Activated CD8-positive, alpha-beta T cell treated with anti-CD3 and anti-CD28 coated beads for 36 hours (primary cell): ENCODE measurements at places on chromosomes 13 and 19. TPM values are rescaled to one million over a fixed set of nuclear protein-coding genes. Genes with fewer than 3 reads are reported as not detected.

CD79A gene
- total RNA-seq, result 19.3 TPM

ZNF442 gene
- total RNA-seq, result 1.8 TPM

MCEMP1 gene
- not detected for total RNA-seq

KIR2DL1 gene
- not detected for total RNA-seq

GGN gene
- not detected for total RNA-seq

WDFY2 gene
- total RNA-seq, result 11.6 TPM

GRIN2D gene
- 0.18 TPM for total RNA-seq

ZNF681 gene
- total RNA-seq, result 6.4 TPM

APLP1 gene
- 2.0 TPM for total RNA-seq

FFAR2 gene
- total RNA-seq, result not detected

CLEC17A gene
- total RNA-seq, result 0.60 TPM

MIDN gene
- 43.9 TPM for total RNA-seq

UPK1A gene
- total RNA-seq, result 1.8 TPM

ZNF765 gene
- 11.1 TPM for total RNA-seq

RPS28 gene
- 2,450 TPM for total RNA-seq

DNA sequence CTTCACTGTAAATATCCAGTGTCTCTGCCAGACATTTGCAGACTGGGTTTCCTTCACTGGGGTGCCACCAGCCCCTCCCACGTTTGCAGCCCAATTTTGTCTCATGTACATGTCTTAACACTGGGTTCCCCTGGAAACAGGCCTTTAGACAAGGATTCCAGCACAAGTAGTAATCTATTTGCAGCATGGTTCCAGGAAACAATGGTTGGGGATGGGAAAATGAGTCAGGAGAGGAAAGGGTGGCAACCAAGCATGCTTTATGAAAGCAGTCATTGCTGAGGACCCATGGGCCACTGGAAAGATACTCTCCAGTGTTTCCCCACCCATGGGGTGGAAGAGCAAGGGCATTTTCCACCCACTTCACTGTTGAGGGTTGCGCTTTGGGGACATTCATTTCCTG, 53.6 kb upstream of the FARP1 start:
- H3K27ac ChIP-seq, result no peak overlapping the region
- peaks cover 2% of the 10 kb centered on the region for H3K27me3 ChIP-seq
- H3K36me3 ChIP-seq, result no peaks in the 10 kb centered on the region
- H3K4me1 ChIP-seq, result no peaks in the 10 kb centered on the region
- H3K4me3 ChIP-seq, result no peak overlapping the region
- no peak for DNase-seq

DNA sequence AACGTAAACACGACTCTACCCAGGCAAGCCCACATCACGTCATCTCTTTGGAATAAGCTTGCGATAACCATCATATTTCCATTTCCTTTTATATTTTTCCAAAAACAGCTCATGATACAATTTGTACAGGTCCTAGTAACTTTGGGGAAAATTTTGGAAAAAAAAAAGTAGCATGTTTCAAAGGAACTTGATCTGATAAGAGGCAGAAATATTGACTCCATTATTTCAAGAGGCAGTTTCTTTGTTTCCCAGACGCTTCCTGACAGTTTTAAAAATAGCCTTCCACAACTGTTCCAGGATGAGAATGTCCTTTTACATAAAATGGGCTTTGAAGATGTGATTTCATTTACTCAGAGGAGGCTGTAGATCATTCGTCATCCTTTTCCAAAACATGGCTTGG, 23.1 kb downstream of the KLF2 start:
- H3K27ac ChIP-seq, result no peak overlapping the region
- DNase-seq, result no peak
- H3K36me3 ChIP-seq, result no peaks in the 10 kb centered on the region
- peaks cover 13% of the 10 kb centered on the region for H3K4me1 ChIP-seq
- no peak overlapping the region for H3K4me3 ChIP-seq

DNA sequence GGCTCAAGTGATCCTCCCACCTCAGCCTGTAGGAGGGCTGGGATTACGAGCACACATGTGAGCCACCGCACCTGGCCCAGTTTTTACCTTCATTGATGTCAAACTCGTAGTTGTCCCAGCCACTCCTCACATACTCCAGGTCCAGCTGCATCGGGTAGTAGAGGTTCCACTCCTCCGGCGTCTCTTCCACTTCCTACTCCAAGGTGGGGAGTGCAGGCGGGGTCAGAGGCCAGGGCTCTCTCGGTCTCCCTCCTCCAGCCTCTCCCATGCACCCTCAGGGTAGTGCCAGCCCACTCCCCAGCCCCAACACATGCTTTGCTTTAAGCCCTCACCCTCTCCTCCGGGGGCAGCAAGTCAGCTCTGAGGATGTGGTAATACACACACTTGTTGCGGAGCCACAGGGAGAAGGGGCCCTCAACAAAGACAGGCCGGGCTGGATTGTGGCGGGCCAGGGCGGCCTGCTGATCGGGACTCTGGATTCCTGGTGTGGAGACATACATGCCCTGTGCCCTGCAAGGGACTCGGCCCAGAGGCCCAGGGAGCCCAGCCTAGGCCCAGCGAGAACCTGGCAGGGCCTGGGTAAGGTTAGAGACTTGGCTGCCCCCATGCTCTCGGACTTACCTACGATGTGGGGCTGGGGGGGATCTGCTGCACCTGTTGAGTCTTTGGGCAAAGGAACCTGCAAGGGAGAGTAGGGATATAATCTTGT, 1.9 kb upstream of the ZNF653 start:
- H3K27me3 ChIP-seq, result no peaks in the 10 kb centered on the region
- H3K4me3 ChIP-seq, result peak overlapping the region; percentile 86
- peaks cover 12% of the 10 kb centered on the region for H3K4me1 ChIP-seq
- H3K36me3 ChIP-seq, result peaks cover 20% of the 10 kb centered on the region
- peak overlapping the region; percentile 25 for H3K27ac ChIP-seq

GRCh38 chr13:59304596-59304995, 859.1 kb downstream of the DIAPH3 start:
- H3K27me3 ChIP-seq, result peaks cover 6% of the 10 kb centered on the region
- H3K27ac ChIP-seq, result no peak overlapping the region
- H3K4me1 ChIP-seq, result no peaks in the 10 kb centered on the region
- DNase-seq, result no peak

GRCh38 chr13:28650284-28650683, 8.6 kb upstream of the POMP start:
- peaks cover 17% of the 10 kb centered on the region for H3K36me3 ChIP-seq
- peak overlapping the region; percentile 72 for H3K27ac ChIP-seq
- no peak overlapping the region for H3K4me3 ChIP-seq
- H3K4me1 ChIP-seq, result peaks cover 44% of the 10 kb centered on the region
- H3K27me3 ChIP-seq, result no peaks in the 10 kb centered on the region

GRCh38 chr13:33659466-33659865, 158.5 kb upstream of the RFC3 start:
- no peak overlapping the region for H3K27ac ChIP-seq
- no peak for DNase-seq
- H3K4me1 ChIP-seq, result no peaks in the 10 kb centered on the region
- no peak overlapping the region for H3K4me3 ChIP-seq
- H3K36me3 ChIP-seq, result no peaks in the 10 kb centered on the region

- no peak for DNase-seq
- peaks cover 54% of the 10 kb centered on the region for H3K36me3 ChIP-seq
- no peaks in the 10 kb centered on the region for H3K27me3 ChIP-seq
- peak overlapping the region; percentile 93 for H3K27ac ChIP-seq
- peaks cover 63% of the 10 kb centered on the region for H3K4me1 ChIP-seq
Observed at GRCh38 chr19:34366738-34367623, 2.0 kb downstream of the GPI start.

- no peak for DNase-seq
- no peak overlapping the region for H3K27ac ChIP-seq
- H3K4me1 ChIP-seq, result peaks cover 11% of the 10 kb centered on the region
Observed at GRCh38 chr19:33818411-33818810, 21.7 kb downstream of the KCTD15 start.

GRCh38 chr13:66139250-66139649, 1090.9 kb downstream of the PCDH9 start:
- no peak for DNase-seq
- H3K4me1 ChIP-seq, result no peaks in the 10 kb centered on the region
- H3K27ac ChIP-seq, result no peak overlapping the region
- no peaks in the 10 kb centered on the region for H3K27me3 ChIP-seq
- no peak overlapping the region for H3K4me3 ChIP-seq

DNA sequence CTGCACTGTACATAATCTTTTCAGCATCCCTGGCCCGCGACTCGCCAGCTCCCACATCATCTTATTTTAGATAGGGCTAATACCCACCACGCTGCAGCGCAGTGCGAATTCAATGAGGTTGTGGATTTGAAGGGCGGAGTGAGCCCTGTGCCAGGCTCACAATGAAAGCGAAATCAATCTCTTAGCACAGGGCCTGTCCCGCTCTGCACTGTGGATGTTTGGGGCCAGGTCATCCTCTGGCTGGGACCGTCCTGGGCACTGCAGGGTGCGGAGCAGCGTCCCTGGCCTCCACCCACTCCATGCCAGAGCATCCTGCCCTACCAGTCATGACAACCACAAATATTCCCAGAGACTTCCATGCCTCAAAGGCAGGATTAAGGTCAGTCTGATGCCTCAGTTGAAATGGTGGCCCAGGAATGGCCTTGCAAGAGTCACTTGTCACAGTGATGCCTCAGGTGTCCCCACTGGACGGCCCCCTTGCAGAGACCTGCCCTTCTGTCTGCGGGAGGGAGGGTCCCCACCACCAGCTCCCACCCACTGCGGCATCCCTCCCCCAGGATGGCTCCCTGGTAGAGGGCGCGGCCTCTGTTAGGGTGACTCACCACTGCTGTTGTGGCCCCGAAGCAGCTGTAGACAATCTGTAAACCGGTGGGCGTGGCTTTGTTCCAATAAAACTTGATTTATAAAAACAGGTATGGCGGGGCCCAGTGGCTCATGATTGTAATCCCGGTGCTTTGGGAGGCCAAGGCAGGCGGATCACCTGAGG, 5.6 kb downstream of the UHRF1 start:
- H3K27ac ChIP-seq, result peak overlapping the region; percentile 87
- H3K4me3 ChIP-seq, result peak overlapping the region; percentile 77
- peaks cover 80% of the 10 kb centered on the region for H3K36me3 ChIP-seq
- H3K27me3 ChIP-seq, result no peaks in the 10 kb centered on the region
- H3K4me1 ChIP-seq, result peaks cover 57% of the 10 kb centered on the region

DNA sequence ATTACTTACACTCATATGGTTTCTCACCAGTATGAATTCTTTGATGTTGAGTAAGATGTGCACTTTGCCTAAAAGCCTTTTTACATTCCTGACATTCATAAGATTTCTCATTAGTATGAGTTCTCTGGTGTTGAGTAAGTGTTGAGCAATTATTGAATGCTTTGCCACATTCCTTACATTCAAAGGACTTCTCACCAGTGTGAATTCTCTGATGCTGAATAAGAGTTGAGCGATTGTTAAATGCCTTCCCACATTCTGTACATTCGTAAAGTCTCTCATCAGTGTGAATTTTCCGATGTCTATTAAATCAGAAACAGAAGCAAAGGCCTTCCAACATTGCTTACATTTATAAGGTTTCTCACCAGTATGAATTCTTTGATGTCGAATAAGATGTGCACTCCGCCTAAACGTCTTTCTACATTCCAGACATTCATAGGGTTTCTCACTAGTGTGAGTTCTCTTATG, 14.2 kb upstream of the ZFP30 start:
- H3K36me3 ChIP-seq, result peaks cover 18% of the 10 kb centered on the region
- H3K27ac ChIP-seq, result no peak overlapping the region

- no peak for DNase-seq
- H3K27ac ChIP-seq, result no peak overlapping the region
- peaks cover 6% of the 10 kb centered on the region for H3K27me3 ChIP-seq
- H3K4me3 ChIP-seq, result no peak overlapping the region
Observed at GRCh38 chr13:44690376-44690775, 114.2 kb upstream of the TSC22D1 start.

GRCh38 chr13:29039212-29039611, 219.1 kb downstream of the MTUS2 start:
- H3K27me3 ChIP-seq, result no peaks in the 10 kb centered on the region
- no peak overlapping the region for H3K4me3 ChIP-seq
- no peaks in the 10 kb centered on the region for H3K4me1 ChIP-seq
- H3K27ac ChIP-seq, result no peak overlapping the region
- no peaks in the 10 kb centered on the region for H3K36me3 ChIP-seq
- no peak for DNase-seq

- H3K27me3 ChIP-seq, result no peaks in the 10 kb centered on the region
- peak overlapping the region; percentile 90 for H3K4me3 ChIP-seq
- peak overlapping the region; percentile 92 for H3K27ac ChIP-seq
- no peaks in the 10 kb centered on the region for H3K36me3 ChIP-seq
- peaks cover 8% of the 10 kb centered on the region for H3K4me1 ChIP-seq
Observed at GRCh38 chr13:24922387-24922744, 158.4 kb downstream of the RNF17 start.

- peak; percentile 71 for DNase-seq
- H3K4me3 ChIP-seq, result no peak overlapping the region
- no peaks in the 10 kb centered on the region for H3K36me3 ChIP-seq
- no peaks in the 10 kb centered on the region for H3K4me1 ChIP-seq
- H3K27me3 ChIP-seq, result peaks cover 3% of the 10 kb centered on the region
- H3K27ac ChIP-seq, result no peak overlapping the region
Observed at GRCh38 chr19:10074153-10074552, 12.0 kb upstream of the SHFL start.

DNA sequence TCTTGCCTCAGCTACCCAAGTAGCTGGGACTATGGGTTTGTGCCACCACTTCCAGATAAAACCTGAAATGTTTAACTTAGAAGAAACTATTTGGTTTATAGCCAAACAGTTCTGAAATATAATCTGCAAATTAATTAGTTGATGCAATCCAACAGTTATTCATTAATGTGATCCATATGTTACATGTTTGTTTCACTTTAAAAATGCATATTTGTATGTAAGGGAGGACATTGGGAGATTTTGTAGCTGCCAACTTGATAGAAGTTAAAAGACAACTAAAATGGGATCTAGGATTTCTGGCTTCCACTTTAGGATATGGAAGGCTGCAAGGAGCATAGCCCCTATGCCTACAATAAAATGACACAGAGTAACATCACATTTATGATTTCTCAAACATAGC, 532.5 kb upstream of the SLC10A2 start:
- no peak overlapping the region for H3K27ac ChIP-seq
- H3K4me1 ChIP-seq, result no peaks in the 10 kb centered on the region
- H3K36me3 ChIP-seq, result no peaks in the 10 kb centered on the region

- H3K4me1 ChIP-seq, result no peaks in the 10 kb centered on the region
- H3K4me3 ChIP-seq, result no peak overlapping the region
- H3K27ac ChIP-seq, result no peak overlapping the region
- H3K36me3 ChIP-seq, result no peaks in the 10 kb centered on the region
- peaks cover 16% of the 10 kb centered on the region for H3K27me3 ChIP-seq
Observed at GRCh38 chr13:112326821-112327370, 49.3 kb upstream of the SPACA7 start.

DNA sequence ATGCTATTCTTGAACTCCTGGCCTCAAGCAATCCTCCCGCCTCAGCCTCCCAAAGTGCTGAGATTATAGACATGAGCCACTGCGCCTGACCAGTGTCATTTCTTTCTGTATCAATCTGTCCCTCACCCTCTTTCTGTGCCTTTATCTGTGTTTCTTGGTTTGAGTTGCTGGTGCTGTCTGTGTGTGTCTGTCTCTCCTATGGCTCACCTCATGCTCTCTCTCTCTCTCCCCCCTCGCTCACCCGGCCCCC, 9.9 kb downstream of the IRF2BP1 start:
- H3K4me1 ChIP-seq, result peaks cover 13% of the 10 kb centered on the region
- H3K4me3 ChIP-seq, result peak overlapping the region; percentile 36
- DNase-seq, result peak; percentile 72
- H3K36me3 ChIP-seq, result no peaks in the 10 kb centered on the region
- peaks cover 20% of the 10 kb centered on the region for H3K27me3 ChIP-seq

GRCh38 chr19:5826531-5827341, 12.8 kb downstream of the FUT6 start:
- DNase-seq, result peak; percentile 54
- H3K27me3 ChIP-seq, result no peaks in the 10 kb centered on the region
- H3K4me3 ChIP-seq, result peak overlapping the region; percentile 73
- peak overlapping the region; percentile 79 for H3K27ac ChIP-seq
- H3K4me1 ChIP-seq, result peaks cover 7% of the 10 kb centered on the region
- H3K36me3 ChIP-seq, result no peaks in the 10 kb centered on the region

GRCh38 chr13:80577285-80577684, 236.4 kb upstream of the SPRY2 start:
- no peak for DNase-seq
- no peak overlapping the region for H3K27ac ChIP-seq
- no peaks in the 10 kb centered on the region for H3K4me1 ChIP-seq
- no peak overlapping the region for H3K4me3 ChIP-seq
